ENCODE measurements at places on chromosomes 11 and 22.

GRCh38 chr11:69013009-69013951 lies at the start of gene MRGPRF:
Gene MRGPRF (minus strand): TSS chr11:69013246. CDS start chr11:69009901, 3,345 bp downstream.
- DNase-seq: no peak

DNA sequence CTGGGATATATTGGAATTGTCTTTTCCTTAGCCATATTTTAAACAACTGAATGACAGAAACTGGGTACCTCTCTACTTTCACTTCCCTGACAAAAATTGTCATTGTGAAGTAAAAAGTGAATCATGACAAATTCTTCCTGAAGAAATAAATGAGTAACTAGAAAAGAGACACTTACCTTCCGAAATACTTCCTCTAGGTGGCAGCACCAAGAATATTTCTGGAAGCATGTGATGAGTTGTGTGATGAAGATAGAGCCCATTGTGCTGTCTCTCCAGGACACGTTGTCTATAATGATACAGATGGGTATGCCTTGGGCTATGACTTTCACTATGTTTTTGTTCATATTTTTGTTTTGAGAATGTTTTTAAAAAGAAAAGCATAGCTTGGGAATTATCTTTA lies 21.5 kb downstream of the CASP4 start:
- no peak for DNase-seq

- no peak for DNase-seq
Measured at GRCh38 chr22:24965822-24966626, 13.5 kb downstream of the KIAA1671 start.

- DNase-seq: no peak
Measured at GRCh38 chr11:9875399-9875798, 211.5 kb downstream of the SWAP70 start.

DNA sequence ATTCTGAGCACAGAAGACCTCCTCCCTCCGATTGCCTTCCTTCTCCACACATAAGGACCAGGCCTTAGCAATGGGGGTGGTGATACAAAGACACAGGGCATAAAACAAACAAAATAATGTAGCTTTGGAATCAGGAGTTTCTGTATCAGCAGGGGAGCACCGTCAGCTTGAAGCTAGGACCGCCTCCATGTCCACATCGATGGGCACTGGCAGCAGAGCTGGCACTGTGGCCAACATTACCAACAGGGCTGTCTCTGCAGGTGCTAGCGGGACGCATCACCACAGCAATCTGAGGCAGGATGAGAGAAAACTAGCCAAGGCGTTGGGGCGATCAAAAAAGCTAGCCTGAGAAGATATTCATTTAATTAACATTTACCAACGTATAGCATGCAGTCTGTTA lies 201.4 kb downstream of the MAML2 start:
- DNase-seq: no peak

DNA sequence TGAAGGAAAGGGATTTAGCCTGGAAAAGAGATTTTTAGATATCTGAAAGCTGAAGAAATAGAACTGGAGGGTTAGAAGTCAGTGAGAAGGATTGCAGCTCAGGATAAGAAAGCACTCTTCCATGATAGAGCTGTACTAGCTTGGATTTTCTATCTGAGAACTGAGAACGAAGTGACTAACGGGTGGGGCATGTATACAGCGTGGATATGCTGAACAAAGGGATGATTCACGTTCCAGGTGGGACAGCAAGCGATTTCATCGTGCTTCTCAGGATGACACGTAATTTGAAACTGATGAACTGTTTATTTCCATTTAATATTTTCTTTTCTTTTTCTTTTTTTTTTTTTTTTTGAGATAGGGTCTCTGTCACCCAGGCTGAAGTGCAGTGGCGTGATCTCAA lies 53.0 kb downstream of the GRAMD1B start:
- DNase-seq: no peak

GRCh38 chr11:131099013-131099412 lies 182.7 kb upstream of the SNX19 start:
- DNase-seq: no peak

GRCh38 chr22:39352306-39352891 lies 2.6 kb downstream of the SYNGR1 start:
- DNase-seq: no peak

DNA sequence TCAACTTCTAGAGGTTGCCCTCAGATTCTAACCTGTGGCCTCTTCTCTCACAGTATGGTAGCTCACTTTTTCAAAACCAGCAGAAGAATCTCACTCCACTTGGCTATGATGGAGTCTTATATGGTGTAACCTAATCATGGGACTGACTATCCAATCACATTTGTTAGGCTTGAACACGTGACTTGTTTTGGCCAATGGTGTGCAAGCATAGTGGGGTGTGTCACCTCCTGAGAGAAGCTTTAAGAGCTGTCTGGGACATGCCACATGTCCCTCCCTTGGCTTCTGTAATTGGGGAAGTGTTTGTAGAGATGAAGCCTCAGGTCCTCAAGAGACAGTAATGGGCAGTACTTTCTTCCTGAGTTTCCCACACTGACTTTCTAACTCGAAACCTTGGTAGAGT lies 12.8 kb upstream of the SMIM38 start:
- DNase-seq: no peak

DNA sequence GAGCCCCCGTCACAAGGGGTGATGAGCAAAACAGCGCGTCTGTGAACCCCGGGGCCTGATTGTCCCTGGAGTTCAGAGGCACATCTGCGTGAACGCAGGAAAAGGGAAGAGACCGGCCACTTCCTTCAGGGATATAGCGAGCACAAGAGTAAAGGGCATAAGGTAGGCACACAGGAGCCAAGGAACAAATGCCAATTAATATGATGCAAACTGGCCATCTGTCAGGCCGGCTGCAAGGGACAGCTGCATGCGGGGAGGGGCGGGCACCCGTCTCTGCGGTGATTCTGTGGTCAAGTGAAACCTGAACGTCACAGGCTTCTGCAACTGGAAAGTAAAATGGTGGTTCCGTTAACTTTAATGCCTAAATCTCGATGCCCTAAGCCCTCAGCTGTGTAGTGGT lies 64.7 kb downstream of the TRIM29 start:
- DNase-seq: no peak

GRCh38 chr11:57703341-57703740 lies 8.7 kb downstream of the MED19 start:
- DNase-seq: peak; percentile 1

DNA sequence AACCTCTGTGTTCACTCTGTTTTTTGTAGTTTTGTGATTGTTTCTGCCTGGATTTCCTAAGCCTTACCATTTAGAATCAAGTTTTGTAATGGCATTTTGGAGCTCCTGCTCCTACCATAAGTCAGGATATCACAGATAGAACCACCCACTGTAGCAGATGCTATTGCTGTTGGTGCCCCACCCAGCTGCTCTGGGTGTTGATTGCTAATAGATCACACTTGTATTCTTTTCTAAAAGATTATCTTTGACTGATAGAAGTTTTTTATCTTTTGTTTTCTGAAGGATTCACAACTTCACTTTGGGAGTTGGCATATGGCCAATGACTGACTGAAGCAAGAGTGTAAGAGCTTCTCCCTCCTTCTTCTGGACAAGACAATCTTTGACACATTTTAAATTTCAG lies 76.0 kb downstream of the EHF start:
- no peak for DNase-seq

DNA sequence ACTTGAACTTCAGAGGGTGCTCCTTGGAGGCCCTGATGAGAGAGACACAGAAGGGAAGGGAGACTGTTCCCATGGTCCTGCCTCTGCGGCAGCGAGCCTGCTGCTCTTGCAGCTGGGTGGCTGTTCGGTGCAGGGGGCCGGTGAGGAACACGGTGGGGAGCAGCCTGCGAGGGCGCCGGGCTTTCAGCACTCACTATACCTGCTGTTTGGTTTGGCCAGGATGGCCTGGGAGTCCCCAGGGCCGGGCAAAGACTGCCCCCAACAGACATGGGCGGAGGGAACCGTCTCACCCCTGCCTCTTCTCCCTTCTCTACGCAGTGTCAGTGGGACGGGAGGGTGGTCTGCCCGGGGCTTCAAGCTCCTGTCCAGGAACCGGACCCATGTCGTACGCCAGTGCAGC lies 58.0 kb upstream of the PRODH start:
- DNase-seq: no peak

- no peak for DNase-seq
Measured at GRCh38 chr11:26575946-26576345, 3.9 kb upstream of the MUC15 start.

DNA sequence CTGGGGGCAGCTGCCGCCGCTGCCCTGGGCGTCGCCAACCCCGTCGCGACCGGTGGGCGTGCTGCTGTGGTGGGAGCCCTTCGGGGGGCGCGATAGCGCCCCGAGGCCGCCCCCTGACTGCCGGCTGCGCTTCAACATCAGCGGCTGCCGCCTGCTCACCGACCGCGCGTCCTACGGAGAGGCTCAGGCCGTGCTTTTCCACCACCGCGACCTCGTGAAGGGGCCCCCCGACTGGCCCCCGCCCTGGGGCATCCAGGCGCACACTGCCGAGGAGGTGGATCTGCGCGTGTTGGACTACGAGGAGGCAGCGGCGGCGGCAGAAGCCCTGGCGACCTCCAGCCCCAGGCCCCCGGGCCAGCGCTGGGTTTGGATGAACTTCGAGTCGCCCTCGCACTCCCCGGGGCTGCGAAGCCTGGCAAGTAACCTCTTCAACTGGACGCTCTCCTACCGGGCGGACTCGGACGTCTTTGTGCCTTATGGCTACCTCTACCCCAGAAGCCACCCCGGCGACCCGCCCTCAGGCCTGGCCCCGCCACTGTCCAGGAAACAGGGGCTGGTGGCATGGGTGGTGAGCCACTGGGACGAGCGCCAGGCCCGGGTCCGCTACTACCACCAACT lies 1.0 kb downstream of the FUT4 start:
- no peak for DNase-seq

DNA sequence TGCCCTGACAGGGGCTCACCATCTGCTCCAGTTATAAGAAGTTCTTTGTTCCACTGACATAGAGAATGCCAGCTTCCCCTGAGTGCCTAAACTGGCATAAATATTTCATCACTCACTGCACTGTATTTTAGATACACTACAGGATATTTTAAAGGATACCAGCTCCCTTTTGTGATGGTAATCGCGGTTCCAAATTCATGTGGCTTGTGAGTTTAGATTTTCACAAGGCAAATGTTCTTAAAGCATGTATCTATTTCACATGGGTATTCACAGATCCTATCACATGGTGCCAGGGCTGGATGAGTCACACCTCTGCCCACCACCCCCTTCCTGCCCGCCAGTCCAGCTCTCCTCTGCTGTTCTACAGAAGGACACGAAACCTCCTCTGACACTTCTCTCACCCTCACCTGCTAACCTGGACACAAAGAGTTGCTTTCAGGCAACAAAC lies 105.5 kb downstream of the KCNC1 start:
- DNase-seq: no peak

- no peak for DNase-seq
Measured at GRCh38 chr11:61967924-61968757, 707 bp upstream of the FTH1 start.

- DNase-seq: no peak
Measured at GRCh38 chr22:20979243-20979809, 2.8 kb upstream of the LZTR1 start.

All from AG04449 (cell line).